T-helper 22 cell (primary cell): ENCODE measurements at places on chromosomes 5 and 9.

- DNase-seq = no peak
These were observed 79.4 kb upstream of the CCDC112 start for GRCh38 chr5:115375893-115376292.

DNA sequence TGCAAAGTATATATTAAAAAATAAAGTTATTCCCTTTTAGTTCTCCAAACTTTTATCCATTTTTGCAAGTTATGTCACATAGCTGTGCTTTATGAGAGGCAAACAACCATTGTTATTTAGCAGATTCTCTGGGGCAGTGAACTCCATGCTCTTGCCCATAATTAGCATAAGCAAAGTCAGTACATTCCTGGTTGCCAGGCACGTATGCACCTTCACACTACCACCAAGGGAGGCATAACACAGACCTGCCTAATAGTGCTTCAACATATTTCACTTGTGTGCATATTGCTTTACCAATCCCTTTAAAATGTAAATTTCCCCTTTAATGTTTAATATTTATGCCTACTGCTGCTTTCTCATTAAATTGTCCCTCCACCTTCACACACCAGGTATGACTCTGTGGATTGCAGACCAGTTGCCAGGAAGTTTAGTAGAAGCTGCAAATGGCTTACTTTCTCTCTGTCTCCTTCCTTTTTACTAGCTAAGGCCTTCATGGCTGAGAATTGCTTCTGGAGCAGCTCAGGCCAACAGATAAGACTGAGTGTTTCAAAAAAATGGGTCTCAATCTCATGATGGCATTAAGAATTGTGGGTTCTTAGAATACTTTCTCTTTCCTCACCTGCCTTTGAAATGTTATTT, 388.2 kb downstream of the PRR16 start:
- no peak for DNase-seq

DNA sequence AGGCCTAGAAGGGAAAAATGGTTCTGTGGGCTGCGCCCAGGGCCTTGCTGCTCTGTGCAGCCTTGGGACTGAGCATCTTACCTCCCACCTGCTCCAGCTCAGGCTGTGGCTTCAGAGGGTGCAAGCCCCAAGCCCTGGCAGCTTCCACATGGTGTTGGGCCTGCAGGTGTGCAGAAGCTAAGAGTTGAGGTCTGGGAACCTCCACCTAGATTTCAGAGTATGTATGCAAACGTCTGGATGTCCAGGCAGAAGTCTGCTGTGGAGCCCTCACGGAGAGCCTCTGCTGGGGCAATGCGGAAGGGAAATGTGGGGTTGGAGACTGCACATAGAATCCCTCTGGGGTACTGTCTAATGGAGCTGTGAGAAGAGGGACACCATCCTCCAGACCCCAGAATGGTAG, 36.0 kb downstream of the FBXL7 start:
- DNase-seq = no peak

GRCh38 chr9:127802576-127803443, at the start of gene FPGS:
Gene FPGS, plus strand, starts transcription at chr9:127802882. Its CDS starts 43 bp downstream, at chr9:127802925.
- peak; percentile 78 for DNase-seq

- DNase-seq = no peak
These were observed 44.9 kb downstream of the DYNC2I2 start for GRCh38 chr9:128611600-128612394.

GRCh38 chr9:85016384-85017006, 347.0 kb downstream of the NTRK2 start:
- no peak for DNase-seq

DNA sequence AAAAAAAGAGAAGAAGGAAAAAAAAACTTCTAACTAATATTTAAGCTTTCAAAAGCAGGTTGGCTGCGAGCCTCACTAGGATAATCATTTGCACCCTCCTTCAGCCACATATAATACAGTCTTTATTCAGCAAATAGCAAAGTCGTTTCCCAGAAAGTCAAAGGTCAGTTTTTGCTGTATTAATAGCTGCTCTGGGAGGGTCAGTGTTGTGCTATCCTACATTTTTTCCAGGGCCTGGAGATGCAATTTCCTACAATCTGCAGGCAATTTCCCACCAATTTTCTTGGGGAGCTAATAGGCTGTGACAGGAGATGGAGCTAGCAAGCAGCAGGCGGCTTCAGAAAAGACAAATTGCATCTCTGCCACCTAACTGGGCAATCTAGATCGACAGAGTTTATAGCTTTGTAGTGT, 136.8 kb downstream of the TLE1 start:
- no peak for DNase-seq
